PC-3 (cell line): ENCODE measurements at places on chromosomes 7 and 10. TPM values are rescaled to one million over a fixed set of nuclear protein-coding genes. Genes with fewer than 3 reads are reported as not detected.

Gene PRTFDC1
- total RNA-seq = 9.7 and 10.2 TPM in 2 replicates

Gene CTAGE8
- total RNA-seq = 0.69 and 1.2 TPM in 2 replicates

Gene LRRD1
- total RNA-seq = not detected in 2 replicates

Gene PLAU
- total RNA-seq = 1,570 and 1,582 TPM in 2 replicates

Gene HTR5A
- not detected in 2 replicates for total RNA-seq

Gene ODAD2
- 2.1 and 3.4 TPM in 2 replicates for total RNA-seq

Gene GSAP
- 2.5 and 6.5 TPM in 2 replicates for total RNA-seq

Gene ANXA8
- total RNA-seq = 0.69 and 1.1 TPM in 2 replicates

Gene PTPN20
- total RNA-seq = 3.6 and 3.9 TPM in 2 replicates

GRCh38 chr7:107118109-107118900 lies 50.5 kb upstream of the HBP1 start:
- no peak for DNase-seq

DNA sequence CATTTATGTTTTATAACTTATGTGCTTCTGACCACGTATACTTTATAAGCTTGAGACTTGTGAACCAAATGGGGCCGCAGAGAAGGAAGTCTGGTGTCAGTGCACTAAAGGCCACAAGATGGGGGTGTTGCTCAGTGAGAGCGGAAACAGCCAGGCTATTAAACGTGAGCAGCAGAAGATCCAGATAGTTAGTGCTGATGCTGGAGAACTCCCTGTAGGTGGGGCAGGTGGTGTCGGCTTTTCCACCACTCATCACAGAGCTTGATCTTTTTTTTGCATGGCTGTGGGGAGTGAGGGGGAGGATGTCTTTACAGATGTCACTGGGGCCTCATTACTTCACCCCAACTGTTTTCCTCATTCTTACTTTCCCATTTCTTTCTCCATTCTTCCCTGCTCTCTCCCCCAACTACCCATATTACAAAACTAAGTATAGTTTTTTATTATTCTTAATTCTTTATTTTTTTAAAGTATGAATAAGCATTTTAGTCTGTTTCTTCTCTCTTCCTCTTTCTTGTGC lies 34.7 kb downstream of the ACADSB start:
- DNase-seq = peak; percentile 76

- DNase-seq = no peak
Observed at GRCh38 chr10:76435157-76435556, 1003.7 kb downstream of the LRMDA start.

DNA sequence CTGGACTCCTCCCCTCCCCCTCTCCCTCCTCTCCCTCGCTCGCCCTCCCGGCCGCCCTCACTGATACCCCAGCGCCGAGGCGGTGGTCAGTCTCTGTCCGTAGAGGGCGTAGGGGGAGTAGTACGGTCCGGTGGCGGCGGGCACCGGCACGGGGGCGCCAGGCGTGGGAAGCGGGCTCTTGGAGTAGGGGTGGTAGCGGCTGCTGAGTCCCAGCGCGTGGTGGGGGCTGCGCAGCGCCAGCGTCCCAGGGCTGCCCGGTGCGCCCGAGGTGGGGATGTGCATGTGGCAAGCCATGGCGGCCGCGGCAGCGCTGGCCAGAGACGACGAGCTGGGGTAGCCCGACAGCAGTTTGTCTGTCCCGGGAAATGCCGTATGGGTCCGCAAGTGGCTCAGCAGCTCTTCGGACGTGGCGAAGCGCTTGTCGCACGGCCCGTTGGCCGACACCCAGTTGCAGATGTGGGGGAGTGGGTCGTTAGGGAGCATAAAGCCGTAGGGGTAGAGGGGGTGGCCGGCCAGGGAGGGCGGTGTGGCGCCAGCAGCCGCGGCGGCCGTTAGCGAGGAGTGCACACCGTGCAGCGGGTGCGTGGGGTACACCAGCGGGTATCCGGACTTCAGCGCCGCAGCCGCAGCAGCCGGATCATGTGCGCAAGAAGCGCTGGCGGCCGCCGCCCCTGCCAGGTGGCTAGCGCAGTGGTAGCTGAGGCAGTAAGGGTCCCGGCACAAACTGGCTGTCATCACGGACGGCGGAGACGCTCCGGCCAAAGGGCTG lies 2.7 kb downstream of the ZNF503 start:
- peak; percentile 71 for DNase-seq

DNA sequence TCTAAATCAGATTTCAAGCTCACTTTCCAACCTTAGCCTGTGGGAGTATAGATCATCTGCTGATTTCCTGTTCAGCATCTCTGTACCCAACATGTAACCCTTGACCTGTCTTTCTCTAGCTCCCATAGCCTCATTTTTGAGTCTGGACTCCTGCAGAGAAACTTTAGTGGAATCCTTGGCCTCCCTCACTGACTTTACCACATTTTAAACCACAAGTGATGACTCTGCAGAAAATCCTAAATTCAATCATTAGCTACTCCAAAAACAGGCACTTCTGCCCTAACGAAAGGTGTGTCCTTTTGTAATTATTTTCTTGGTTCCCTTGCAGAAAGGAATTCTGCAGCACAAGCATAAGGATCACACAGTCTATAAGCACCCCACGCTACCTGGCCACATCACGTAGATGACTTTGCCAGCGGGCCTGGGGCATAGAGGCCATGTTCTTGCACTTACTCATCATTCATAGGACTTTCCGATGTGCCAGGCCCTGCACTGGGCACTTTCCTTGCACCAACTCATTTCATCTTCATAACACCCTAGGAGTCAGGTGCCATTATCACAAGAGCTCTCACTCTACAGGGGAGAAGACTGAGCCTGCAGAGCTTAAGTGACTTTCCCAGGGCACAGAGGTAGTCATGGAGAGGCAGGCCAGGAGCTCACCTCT lies 57.2 kb upstream of the OPALIN start:
- DNase-seq = no peak

DNA sequence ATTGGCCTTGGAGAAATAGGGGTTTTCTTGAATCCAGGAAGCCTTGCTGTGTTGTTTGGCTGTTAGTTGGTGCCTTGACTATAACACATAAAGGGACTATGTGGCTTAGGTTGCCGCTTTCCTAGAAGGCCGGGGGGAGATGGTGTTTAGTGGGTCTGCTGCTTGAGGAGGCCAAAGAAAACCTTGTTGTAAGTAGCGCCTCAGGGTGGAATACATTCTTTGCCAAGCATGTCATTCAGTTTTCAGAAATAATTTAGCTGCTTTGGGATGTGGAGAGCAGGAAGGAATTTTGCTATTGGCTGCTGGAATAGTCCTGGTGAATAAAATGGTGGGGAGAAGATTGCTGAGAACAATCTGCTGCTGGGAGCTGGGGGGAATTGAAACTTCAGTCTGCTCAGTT lies 132.9 kb upstream of the WNT16 start:
- DNase-seq = no peak

DNA sequence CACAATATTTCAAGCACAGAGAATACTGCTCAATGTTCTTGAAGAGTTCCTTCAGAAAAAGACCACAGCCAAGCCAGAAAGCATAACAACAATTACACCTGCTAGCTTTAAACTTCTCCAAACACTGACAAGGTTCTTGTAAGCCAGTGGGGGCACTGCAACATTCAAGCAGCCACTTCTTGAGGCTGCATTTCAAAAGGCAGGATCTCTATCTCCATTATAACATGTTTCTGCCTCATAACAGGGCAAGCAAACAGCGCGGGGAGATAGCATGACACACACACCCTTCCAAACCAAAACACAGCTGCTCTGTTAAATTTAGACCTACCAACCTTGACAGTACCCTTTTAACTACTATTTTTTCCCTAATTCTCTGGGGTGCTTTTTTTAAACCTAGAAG lies 30.8 kb downstream of the CHCHD3 start:
- no peak for DNase-seq

DNA sequence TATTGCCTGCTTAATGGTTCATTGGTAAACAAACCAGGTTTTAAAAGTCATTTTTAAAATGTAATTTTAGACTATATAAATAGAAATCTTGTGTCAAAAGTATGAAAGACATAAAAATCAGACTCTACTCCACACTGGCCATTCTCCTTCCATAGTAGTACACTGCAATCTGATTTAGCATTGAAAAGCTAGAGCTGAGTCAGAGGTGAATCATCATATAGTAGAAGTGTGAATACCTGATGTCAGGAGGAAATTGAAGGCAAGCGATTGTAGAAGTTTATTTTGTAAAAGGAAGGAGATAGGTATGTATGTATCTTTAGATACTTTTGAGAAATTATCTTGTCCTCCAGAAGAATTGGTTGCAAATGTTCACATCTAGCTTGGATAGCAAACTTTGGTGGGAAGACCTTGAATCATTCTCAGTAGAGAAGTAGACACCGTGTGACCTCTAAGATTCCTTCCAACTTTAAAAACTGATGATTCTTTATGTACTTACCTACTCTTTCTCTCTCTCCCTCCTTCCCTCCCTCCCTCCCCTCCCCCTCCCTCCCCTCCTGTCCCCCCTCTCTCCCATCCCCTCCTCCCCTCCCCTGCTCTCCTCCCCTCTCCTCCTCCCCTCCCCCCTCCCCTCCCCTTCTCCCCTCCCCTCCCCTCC lies 88.1 kb downstream of the BTAF1 start:
- peak; percentile 82 for DNase-seq

- peak; percentile 77 for DNase-seq
Observed at GRCh38 chr10:78944723-78945312, 123.9 kb upstream of the ZMIZ1 start.

DNA sequence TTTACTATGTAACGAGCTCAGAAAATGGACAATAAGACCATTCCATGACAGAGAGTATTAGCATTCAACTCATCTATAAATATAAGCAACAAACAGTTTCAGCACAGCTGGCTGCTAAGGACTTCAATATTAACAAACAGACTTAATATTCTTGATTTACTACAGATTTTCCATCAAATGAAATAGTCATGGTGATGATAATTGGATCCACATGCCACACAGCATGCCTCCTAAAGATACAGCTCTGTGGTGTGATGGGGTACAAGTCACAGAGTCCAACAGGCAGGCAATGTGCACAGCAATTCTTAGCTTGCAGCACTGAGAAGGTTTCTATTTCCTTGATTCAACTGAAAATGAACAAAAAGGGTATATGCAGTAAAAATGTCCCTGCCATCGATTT lies 54.0 kb downstream of the DOCK4 start:
- no peak for DNase-seq

GRCh38 chr10:71040846-71041605 lies 152.7 kb upstream of the PCBD1 start:
- no peak for DNase-seq

- no peak for DNase-seq
Observed at GRCh38 chr7:128275681-128276080, 34.6 kb downstream of the LEP start.

DNA sequence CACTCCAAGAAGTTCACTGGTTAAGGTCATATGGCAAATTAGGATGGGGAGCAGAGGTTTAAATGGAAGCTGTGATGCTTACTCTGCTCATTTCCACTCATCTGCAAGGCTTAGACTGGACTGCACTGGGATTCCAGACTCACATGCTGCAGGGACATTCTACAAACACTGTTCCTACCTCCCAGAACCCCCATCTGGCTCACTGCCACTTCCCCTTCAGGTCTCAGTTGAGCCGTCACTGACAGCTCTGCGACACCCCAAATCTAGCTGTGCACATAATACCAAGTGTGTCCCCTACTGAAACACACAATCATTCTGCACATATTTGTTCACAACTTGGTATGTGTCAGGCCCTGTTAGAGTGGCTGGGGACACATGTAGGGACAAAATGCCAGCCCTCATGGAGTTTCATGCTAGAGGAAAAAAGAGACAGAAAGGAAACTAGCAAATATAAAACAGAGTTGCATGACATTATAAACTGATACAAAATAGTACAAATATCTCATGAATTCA lies 5.4 kb downstream of the PRKCQ start:
- no peak for DNase-seq

- no peak for DNase-seq
Observed at GRCh38 chr10:84783909-84784308, 455.5 kb downstream of the CCSER2 start.

GRCh38 chr7:104397442-104397841 lies 69.0 kb downstream of the LHFPL3 start:
- DNase-seq = no peak

GRCh38 chr7:56105508-56105907 lies 768 bp downstream of the CHCHD2 start:
- peak; percentile 49 for DNase-seq

DNA sequence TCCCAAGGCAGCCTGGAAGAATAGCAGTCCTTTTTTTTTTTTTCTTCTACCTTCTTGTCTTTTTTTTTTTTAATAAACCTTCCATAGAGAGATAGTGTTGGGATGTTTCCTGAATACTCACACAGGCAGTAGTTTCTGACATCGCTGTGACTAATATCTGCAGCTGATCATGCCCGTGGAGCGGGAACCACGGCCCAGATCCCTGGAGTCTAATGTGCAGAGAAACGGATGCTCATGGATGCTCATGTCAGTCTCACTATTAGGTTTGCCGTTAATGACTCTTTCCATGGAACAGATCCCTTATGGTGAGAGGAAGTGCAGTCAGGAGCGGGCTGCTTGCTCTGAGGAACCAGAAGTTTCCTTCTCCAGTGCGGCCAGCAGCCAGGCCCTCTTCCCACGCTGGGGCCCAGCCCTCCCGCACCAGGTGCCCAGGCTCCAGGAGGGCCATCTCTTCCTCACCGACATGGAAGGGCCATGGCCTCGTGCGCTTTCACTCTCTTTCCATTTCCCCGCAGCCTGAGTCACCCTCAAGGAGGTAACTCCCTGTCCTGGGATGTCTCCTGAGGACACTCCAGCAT lies 132.5 kb downstream of the WDR37 start:
- DNase-seq = no peak

- DNase-seq = no peak
Observed at GRCh38 chr7:64884913-64885370, 18.1 kb upstream of the ZNF273 start.

GRCh38 chr10:120392245-120392644 lies 64.8 kb upstream of the PLPP4 start:
- DNase-seq = no peak

DNA sequence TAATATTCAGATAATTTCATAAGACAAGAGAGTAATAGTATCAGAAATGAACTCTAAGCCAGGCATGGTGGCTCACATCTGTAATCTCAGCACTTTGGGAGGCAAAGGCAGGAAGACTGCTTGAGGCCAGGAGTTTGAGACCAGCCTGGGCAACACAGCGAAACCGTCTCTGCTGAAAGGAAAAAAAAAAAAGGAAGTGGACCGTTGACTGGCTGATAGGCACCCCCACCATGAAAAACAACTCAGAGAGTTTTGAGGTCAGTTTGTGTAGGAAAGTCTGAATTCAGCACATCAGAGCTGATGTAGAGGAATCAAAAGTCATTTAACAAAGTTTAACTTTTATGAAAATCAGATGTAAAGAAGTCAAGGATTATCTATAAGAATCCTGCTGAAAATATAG lies 63.2 kb upstream of the AMPH start:
- no peak for DNase-seq
